ENCODE measurements at places on chromosomes 13 and 19.
A peak's percentile ranks its signal among the peaks of the same experiment; 100 is the strongest.

- no peak for DNase-seq
Observed at GRCh38 chr13:80121038-80121437, 219.9 kb downstream of the SPRY2 start.

- no peak for DNase-seq
Observed at GRCh38 chr13:102606537-102607309, 9.9 kb downstream of the TPP2 start.

DNA sequence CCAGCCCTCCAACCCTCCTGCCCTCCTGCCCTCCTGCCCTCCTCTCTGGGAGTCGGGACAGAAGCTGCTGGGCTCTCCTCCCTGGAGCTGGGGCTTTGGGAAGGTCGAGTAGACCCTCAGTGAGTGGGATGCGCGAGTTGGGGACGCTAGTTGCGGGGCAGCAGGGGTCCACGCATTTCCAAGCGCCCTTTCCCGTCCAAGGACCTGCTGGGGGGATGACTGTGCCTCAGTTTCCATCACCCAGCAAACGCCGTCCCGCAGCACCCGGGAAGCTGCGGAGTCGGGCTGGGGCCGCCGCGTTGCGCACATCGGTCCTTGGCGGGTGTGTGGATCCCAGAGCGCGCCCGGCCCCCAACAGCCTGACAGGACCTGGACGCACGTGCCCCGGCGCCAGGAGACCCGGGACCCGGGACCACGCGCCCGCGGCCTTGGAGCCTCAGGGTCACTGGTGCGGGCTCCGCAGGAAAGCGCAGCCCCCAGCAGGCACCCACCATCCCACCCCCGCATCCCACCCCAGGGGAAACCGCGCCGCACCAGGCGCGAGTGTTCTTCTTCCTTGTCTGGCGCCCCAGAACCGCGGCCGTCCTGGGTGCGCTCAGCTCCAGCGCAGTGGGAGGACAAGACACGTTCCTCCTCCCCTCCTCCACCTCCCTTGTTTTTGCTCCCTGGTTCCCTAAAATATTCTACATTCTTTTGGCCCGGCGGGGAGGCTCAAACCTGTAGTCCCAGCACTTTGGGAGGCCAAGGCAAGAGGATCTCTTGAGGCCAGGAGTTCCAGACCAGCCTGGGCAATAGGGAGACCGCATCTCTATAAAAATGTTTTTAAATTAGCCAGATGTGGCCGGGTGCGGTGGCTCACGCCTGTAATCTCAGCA is 9.2 kb downstream of the ONECUT3 start:
- DNase-seq = no peak

- no peak for DNase-seq
Observed at GRCh38 chr13:60009300-60010253, 154.2 kb downstream of the DIAPH3 start.

GRCh38 chr19:11101057-11101456 is 11.8 kb downstream of the LDLR start:
- DNase-seq = no peak

DNA sequence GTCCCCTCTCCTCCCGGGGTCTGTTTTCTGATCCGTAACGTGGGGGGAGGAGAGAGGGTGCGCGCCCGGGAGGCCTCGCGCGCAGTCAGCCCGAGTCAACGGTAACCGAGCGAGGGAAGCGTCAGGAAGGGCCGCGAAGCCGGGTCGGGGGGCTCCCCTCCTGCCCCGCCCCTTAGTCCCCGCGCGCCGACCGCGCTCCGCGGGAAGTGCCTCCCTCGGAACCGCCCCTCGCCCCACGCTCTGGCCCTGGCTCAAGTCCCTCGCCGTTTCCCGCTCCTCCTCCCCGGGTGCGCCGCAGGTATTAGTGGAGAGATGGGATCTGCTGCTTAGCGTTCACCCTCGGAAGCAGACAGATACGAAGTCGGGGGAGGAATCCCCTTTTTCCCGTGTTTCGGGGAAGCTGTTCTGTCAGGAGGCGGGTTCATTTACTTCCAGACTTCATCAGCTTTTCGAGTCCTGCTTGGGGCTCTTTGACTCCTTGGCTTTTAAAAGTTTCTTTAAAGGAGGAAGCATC is 770 bp downstream of the HNRNPM start:
- peak; percentile 31 for DNase-seq

DNA sequence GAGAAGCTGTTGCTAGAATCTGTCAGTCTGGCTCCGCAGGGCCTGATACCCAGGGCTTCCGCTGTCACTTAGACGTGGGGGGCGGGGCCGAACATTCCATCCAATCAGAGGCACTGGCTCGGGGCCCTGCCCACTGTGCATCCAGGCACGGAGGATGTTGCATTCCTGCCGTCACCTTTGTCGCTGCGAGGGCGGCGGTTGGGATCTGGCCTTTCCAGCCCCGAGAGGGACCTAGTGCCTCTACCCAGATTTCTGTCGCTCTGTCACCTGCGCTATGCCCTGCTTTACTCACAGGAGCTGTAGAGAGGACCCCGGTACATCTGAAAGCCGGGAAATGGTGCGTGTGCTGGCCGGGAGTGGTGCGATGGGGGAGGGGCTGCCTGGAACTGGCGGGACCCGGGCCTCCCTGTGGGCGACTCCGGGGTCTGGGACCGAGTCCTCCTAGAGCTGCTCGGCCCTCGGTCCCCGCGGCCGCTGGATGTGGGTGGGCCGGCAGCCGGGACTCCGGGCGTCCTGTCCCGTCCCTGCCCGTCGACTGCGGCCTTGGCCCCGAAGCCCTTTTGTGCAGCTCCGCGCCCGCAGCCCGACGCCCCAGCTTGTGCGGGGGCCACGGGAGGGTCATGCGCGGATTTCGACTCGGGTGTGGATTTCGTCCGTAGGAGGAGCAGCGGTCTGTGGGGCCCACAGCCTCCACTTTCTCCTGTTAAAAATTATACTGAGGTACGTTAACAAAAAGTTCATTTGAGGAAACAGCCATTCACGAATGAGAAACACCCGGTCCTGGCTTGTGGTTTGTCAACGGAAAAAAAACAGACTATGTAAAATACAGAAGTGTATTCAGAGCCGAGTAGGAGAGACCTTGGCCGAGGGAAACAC is at the start of gene ZNF439:
Gene ZNF439 (plus strand): TSS at position 133 of the 876 bp plus-strand sequence. CDS start 142 bp downstream, at position 275.
- DNase-seq = peak; percentile 63

DNA sequence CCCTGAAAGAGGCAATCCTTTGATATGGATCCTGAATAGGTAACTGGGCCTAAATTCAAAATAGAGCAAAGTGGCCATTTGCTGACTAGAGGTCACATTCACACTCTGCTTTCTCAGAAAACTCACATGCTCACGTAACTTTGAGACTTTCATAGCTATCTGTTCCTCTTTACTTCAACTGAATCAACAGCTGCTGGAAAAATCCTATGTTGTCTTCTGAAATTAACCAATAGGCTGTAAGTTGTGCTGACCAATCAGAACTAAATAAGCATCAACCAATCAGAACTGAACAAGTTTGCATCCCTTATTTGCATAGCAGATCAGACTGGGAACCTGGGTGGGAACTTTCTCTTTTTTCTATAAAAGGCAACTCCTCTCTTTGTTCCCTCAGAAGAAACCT is 24.0 kb upstream of the TBC1D4 start:
- DNase-seq = no peak

DNA sequence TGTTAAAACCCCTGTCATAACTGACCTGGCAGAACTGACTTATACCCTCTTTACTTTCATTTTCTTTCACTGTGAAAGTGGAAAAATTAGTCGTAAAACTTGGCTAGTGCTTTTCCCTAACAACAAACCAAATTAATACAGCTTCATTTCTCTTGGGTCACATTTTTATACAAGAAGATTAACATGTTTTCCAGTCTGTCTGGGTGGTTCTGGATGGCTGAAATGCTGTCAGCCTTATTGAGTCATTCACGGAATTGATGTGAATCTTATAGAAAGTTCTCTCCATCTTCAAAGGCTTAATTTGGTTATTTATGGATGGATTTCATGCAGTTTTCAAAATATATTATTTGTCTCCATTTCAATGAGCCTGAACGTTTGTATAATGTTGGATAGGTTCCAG is 440.0 kb downstream of the KCTD12 start:
- DNase-seq = no peak

- DNase-seq = no peak
Observed at GRCh38 chr19:43229315-43229714, 23.9 kb upstream of the PSG4 start.

- peak; percentile 65 for DNase-seq
Observed at GRCh38 chr19:10864538-10864899, 6.8 kb upstream of the CARM1 start.

- no peak for DNase-seq
Observed at GRCh38 chr13:23707674-23708073, 137.5 kb downstream of the TNFRSF19 start.

DNA sequence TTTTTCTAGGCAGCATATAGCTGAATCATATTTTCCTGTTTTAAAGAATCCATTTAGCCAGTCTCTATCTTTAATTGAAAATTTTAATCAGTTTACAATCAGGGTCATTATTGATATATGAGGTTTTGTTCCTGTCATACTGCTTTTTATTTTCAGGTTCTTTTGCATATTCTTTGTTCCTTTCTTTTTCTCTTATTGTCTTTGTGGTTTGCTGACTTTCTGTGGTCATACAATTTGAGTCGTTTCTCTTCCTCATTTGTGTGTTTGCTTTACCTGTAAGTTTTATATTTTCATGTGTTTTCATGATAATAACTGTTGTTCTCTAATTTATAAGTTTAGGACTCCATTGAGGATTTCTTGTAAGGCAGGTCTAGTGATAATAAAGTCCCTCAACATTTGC is 812.6 kb downstream of the DACH1 start:
- no peak for DNase-seq

DNA sequence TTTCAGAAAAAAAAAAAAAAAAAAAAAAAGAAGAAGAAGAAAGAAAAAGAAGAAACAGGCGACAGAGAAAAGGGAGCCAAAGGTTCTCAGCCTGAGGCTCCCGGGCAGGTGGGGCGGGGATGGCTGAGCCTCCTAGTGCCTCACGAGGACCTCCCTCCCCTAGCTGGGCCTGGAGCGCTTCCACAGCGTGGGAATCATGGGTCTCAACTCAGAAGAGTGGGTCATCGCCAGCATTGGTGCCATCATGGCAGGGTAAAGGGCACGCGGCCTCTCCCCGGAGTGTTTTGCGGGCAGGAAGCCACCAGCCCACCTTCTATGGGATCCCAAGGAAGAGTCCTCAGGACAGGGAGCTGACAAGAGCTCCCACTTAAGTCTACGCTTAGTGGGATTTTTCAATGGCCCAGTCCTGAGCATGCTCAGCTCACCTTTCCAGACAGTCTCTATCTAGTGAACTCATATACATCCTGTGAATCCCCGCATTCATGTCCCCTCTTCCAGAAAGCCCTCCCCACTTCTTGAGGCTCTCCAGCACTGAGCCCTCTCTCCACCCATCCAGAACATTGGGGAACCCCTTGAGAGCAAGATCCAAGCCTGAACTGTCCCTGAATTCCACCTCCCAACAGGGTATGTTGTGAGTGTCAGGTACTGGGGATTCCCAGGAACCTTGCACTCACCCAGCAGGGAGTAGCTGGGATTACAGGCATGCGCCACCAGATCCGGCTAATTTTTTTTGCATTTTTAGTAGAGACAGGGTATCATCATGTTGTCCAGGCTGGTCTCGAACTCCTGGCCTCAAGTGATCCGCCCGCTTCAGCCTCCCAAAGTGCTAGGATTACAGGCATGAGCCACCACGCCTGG is 69.6 kb downstream of the ACSBG2 start:
- DNase-seq = no peak

GRCh38 chr19:15291089-15291488 is 41.2 kb downstream of the BRD4 start:
- no peak for DNase-seq

DNA sequence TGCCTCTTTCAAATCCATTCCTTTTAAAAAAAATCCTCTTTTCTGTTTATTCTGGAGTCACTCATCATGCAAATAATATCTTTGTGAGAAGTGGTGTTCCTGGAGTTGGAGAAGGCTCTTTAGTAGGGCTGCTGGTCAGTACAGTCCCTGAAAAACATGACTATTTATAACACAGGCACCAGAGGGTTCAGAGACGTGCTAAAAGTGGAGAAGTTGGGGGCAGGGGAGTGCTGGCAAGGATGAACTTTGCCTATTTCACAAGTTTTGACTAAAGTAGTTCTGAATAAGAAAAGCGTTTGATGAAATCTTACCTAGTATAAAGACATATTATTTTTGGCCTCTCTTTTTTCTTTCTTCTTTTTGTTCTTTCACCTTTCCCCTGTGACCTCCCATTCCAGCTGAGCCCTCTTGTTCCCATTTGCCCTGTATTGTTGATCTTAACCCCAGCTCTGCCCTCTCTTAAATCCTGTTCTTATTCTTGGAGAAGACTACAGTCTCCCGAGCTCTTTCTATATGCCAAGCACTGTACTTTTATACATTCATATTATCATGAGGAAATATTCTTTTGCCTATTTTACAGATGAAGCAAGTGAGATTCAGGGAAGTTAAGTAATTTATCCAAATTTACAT is 129.1 kb downstream of the TM9SF2 start:
- DNase-seq = no peak

GRCh38 chr13:99996381-99996973 is 14.9 kb downstream of the ZIC2 start:
- no peak for DNase-seq

- no peak for DNase-seq
Observed at GRCh38 chr13:34371108-34371507, 553.2 kb downstream of the RFC3 start.

DNA sequence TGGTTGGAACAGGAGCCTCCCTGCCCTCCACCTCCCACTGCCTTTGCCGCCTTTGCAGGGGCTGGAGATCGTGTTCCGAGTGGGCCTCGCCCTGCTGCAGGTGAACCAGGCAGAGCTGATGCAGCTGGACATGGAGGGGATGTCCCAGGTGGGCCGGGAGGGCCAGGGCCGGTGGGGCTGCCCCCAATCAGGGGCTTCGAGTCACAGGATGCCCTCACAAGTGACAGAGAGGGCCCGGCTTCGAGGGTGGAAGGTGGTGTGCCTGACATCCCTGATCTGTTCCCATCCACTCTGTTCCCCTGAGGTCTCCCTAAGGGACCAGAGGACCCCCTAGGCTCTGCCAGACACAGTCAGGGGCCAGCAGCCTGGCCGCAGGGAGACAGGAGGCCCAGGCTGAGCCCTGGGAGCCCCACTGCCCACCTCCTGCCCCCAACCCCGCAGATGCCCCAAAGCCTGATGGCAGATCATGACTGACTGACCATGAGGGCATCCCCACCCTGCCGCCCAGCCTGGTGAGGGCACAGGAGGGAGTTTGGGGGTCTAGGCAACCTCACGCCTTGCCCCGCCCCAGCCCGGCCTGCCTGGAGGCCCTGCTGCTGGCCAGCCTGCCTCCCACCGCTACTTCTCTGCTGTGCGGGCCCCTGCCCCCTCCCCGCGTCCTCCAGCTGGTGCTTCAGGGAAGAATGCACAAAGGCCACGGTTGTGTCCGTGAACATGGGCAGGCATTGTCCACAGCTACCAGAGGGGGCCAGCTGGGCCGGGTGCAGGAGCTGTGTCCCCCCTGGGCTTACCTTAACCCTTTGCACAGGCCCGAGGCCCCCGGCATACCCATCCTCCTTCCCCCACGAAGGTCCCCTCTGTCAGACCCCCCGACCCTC is 21.8 kb downstream of the EVI5L start:
- DNase-seq = no peak

DNA sequence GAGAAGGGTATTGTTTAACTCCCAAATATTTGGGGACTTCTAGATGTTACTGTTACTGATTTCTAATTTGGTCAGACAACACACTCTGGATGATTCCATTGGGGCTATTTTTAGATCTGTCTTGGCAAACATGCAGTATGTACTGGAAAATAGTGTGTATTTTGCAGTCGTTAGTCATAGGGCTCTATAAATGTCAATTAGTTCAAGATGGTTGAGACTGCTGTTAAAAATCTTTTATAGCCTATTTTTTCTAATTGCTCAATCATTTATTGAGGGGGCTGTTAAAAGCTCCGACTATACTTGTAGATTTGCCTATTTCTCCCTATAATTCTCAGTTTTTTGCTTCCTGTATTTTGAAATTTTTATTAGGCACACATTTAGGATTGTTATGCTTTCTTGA is 31.4 kb downstream of the PPP5C start:
- no peak for DNase-seq

Data from activated T-helper 1 cell treated with anti-CD3 and anti-CD28 coated beads, Interleukin-2, amount 50 U/mL, for 16 hours (primary cell).